Stimulated activated naive CD8-positive, alpha-beta T cell treated with anti-CD3 and anti-CD28 coated beads, Interleukin-15, amount 100 ng/mL, for 72 hours (primary cell): ENCODE measurements at places on chromosomes 3 and 15.

- no peak for DNase-seq
Observed at GRCh38 chr15:98773616-98774015, 125.3 kb downstream of the IGF1R start.

- DNase-seq: no peak
Observed at GRCh38 chr3:98584547-98584946, 8.9 kb downstream of the CPOX start.

GRCh38 chr3:50390508-50391224, 31.3 kb upstream of the TMEM115 start:
- DNase-seq: no peak

DNA sequence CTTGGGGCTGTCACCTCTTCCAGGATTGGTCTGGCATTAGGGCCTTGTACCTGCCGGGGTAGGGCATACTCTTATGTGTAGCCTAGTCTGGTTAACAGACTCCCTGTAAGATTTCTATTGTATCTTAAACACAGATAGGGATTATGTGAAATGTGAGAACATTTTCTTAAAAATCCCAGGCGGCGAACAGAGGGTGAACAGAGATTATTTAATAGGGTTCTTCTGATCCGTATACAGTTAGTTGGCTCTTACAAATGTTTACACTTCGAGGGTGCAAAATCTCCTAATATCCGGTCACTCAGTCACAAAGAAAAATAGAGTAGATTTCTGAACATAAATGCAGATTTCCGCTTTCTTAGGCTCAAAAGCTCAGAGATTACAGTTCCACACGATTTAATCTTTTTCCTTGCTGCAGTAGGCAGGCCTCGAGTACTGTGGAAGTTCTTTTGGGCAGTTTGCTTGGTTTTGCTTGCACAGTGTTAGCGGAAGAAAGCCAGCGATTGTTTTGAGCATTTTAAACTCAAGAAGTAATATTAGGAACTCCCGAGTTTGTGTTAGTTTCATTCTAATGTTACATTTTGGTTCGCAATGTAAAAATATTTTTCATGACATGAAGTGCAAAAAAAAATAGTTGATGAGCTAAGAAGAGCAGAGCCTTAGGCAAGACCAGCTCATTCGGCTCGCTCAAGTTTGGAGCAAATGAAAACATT, 993 bp downstream of the PLCL2 start:
- no peak for DNase-seq

- DNase-seq: no peak
Observed at GRCh38 chr3:50653937-50654595, 20.7 kb upstream of the DOCK3 start.

- no peak for DNase-seq
Observed at GRCh38 chr15:64048781-64049460, 2.6 kb upstream of the DAPK2 start.

DNA sequence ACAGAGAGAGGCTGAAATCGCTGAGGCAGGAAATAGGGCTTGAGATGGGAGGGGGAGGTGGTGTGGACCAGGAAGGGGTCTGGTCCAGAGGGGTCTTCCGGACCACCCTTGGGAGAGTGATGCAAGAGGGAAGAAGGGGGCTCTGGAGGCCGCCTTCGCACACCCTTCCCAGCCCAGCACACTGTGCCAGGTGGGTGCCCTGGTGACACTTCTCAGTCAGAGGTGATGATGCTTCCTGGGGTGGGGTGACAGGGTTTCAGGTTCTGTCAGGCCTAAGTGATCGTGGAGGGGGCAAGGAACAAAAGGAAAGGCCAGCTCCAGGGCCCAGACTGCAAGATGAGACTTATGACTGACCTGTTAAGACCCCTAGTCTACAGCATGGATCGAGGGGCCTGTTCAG, 12.7 kb downstream of the SEMA3G start:
- no peak for DNase-seq

DNA sequence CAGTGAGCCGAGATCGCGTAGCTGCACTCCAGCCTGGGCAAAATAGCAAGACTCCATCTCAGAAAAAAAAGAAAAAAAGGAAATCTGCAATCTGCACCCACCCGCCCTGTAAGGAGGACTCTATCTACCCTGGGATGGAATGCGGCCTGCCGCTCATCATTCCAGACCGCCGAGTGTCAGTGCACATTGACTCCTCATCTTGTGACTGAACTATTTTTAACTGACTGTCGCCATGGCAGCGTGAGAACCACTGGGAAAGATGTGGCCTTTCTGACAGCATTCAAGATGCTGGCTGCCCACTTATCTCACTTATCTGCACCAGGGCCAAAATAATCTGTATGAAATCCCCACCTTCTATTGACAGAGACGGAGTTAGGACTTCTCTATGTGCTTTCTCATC, 38.8 kb upstream of the ANKRD34C start:
- DNase-seq: no peak

GRCh38 chr15:75985971-75986370, 26.3 kb downstream of the NRG4 start:
- DNase-seq: no peak

- DNase-seq: no peak
Observed at GRCh38 chr3:172246107-172246844, 202.0 kb downstream of the GHSR start.

GRCh38 chr3:64067506-64068346, 44.4 kb upstream of the PSMD6 start:
- DNase-seq: no peak

GRCh38 chr3:155391551-155391958, 98.1 kb upstream of the STRIT1 start:
- no peak for DNase-seq

GRCh38 chr15:64045774-64046420, 388 bp downstream of the DAPK2 start:
- DNase-seq: peak; percentile 29

GRCh38 chr3:139561255-139561817, 21.8 kb upstream of the RBP1 start:
- DNase-seq: no peak

- DNase-seq: no peak
Observed at GRCh38 chr3:38544926-38545325, 48.8 kb downstream of the EXOG start.

GRCh38 chr15:100919481-100920405, 586 bp downstream of the LRRK1 start:
- peak; percentile 21 for DNase-seq

GRCh38 chr3:37725842-37726241, 135.8 kb upstream of the CTDSPL start:
- DNase-seq: no peak

DNA sequence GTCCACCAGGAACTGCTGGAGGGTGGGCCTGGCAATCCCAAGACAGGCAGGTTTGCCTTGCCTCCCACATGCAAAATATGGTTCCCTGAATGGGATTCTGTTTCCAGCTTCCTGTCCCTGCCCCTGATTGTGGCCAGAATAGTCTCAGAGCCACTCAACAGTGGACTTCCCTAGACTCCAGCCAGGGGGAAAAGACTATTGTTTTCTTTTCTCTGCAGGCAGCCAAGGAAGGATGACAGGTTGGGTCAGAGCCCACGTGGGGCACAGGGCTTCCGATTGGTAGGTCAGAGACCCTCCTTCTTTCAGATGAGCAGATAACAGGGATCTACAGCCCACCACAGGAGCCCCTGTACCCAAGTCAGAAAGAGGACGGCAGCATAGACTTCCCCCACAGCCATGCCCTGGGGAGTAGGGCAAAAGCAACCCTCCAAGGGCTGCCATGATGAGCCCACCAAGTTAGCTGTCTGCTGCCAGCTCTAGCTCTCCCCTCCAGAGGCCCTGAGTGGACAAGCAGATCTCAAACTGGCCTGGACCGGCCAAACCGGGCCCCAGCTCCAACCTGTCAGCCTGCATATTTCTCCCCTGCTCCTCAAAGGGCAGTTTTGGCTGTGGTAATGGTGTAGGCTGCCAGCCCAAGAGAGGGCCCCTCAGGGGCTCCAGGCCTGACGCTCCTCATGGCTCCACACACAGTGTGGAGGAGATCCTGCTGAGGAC, 6.4 kb downstream of the TLR9 start:
- DNase-seq: no peak

DNA sequence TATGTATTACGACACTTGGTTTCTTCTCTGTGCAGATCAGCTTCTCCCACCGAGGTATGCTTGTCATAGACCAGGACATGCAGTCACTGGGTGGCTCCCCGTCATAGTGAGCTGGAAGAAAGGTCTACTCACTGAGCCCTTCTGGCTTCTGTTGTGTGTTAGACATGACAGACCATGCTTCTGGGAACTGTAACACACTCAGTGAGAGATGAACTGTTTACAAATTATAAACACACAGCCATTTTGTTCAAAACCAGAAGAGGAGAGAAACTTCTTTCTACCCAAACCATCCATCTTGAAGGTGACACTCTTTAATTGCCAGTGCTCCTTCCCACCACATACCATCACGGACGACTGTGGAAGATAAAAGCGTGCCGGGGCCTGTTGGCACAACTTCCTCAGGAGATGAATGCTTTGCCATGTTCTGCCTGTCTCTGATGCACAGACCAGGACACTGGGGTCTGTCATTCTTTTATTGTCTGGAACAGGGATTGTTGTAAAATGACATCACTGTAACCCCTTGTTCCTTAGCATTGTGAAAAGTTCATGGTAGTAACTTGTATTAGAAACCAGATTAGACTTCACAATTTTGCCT, 214.3 kb downstream of the MCTP2 start:
- no peak for DNase-seq

DNA sequence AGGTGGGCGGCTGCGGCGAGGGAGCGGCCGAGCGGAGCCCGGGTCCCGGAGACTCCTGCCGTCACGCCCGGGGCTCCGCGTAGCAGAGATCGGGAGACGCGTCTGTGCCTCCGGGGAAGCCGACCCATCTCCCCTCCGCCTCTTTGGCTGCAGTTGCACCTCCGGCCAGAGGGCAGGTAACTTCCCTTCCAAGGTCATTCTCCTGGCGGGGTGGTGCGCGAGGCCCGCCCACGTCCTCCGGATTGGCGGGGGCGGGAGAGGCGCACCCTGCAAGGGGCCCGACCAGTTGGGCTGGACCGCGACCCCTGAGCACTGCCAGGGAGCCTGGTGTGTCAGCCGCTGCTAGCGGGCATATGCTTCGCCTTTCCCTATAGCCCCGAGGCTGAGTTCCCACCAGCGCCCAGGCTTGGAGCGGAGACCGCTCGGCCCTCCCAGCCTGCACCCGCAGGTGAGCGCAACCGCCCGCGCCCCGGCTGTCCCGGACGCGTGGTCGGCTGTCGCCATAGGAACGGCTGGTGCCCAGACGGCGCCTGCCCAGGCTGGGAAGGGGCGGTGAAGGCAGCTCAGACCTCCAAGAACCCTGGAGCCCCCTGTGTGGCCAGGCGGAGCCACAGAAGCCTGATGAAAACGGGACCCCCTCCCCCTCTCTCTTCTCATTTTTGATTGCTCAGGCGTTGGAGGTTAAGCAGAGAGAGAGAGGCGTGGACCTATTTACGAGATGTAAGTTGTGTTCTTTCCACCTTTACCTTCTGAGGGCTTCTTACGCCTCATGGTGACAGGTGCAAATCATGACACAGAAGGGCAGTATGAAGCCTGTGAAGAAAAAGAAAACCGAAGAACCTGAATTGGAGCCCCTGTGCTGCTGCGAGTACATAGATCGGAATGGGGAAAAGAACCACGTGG, 453 bp downstream of the ZDHHC23 start:
- DNase-seq: peak; percentile 25

- no peak for DNase-seq
Observed at GRCh38 chr15:34994925-34995324, 6.8 kb upstream of the ZNF770 start.

- peak; percentile 15 for DNase-seq
Observed at GRCh38 chr3:71225951-71226564, 357.5 kb downstream of the FOXP1 start.

- DNase-seq: no peak
Observed at GRCh38 chr3:24344784-24345439, 149.7 kb downstream of the THRB start.

GRCh38 chr3:10783360-10784351, 32.4 kb upstream of the SLC6A11 start:
- peak; percentile 18 for DNase-seq

GRCh38 chr3:67289626-67290025, 291.5 kb downstream of the KBTBD8 start:
- DNase-seq: no peak

- peak; percentile 97 for DNase-seq
Observed at GRCh38 chr3:71226565-71227269, 356.8 kb downstream of the FOXP1 start.

DNA sequence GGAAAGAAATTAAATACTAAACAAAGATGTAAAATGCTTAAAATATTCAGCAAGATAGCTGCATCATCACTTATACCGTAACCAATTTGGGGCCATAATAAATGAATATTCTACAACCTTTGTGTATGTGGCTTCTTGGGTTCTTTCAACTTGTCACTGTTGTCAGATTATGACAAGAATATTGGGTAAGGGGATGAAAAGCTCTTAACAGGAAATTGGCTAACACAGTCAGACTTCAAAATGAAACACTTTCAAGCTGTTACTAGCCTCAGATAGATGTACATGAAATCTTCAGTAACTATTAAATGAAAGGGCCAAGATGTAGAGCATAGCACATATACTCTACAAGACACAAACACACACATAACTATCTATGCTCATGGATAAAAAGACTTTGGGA, 38.7 kb upstream of the ZNF385D start:
- no peak for DNase-seq

DNA sequence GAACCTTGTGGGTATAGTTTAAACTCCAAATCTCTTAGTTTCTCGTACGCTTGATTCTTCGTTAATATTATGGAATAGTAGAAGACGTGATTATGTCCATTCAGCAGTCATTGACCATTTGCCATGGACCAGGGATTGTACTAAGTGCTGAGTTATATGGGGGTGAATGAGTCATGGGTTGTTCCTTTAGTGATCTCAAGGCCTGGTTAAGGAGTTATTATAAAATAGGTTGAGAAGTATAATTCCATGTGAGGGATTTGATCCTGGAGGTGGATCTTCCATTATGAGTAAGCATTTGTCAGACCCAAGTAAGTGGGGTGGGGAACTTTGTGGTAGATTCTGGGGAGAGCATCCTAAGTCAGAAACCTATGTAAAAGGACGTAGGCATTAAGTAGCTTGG, 15.4 kb downstream of the NR2C2 start:
- DNase-seq: no peak

DNA sequence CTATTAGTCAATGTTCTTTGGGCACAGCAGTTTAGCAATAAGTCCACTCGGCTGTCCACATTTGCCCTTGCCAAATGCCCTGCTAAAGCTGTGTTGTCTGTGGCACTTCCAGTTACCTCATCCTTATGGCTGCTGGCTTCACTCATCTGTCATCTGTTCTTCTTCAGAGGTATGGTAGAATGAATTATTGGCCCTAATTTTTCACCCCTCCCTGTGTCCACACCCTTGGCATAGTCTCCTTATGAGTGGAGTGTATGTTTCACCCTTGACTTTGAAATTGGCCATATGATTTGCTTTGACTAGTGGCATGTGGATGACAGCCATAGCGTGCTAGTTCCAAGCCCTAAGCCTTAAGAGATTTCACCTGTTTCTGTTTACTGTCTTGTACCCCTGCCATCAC, 72.1 kb upstream of the EPHB1 start:
- no peak for DNase-seq

- no peak for DNase-seq
Observed at GRCh38 chr15:46918462-46919140, 798.7 kb upstream of the SEMA6D start.

- no peak for DNase-seq
Observed at GRCh38 chr3:39067286-39067685, 15.5 kb downstream of the WDR48 start.
